ENCODE measurements at places on chromosomes 2 and 18. TPM values are rescaled to one million over a fixed set of nuclear protein-coding genes. Genes with fewer than 3 reads are reported as not detected.

- DNase-seq: no peak
Measured at GRCh38 chr2:217223222-217223930, 363.5 kb upstream of the TNP1 start.

GRCh38 chr2:63738019-63738418 is 103.7 kb upstream of the UGP2 start:
- no peak for DNase-seq

DNA sequence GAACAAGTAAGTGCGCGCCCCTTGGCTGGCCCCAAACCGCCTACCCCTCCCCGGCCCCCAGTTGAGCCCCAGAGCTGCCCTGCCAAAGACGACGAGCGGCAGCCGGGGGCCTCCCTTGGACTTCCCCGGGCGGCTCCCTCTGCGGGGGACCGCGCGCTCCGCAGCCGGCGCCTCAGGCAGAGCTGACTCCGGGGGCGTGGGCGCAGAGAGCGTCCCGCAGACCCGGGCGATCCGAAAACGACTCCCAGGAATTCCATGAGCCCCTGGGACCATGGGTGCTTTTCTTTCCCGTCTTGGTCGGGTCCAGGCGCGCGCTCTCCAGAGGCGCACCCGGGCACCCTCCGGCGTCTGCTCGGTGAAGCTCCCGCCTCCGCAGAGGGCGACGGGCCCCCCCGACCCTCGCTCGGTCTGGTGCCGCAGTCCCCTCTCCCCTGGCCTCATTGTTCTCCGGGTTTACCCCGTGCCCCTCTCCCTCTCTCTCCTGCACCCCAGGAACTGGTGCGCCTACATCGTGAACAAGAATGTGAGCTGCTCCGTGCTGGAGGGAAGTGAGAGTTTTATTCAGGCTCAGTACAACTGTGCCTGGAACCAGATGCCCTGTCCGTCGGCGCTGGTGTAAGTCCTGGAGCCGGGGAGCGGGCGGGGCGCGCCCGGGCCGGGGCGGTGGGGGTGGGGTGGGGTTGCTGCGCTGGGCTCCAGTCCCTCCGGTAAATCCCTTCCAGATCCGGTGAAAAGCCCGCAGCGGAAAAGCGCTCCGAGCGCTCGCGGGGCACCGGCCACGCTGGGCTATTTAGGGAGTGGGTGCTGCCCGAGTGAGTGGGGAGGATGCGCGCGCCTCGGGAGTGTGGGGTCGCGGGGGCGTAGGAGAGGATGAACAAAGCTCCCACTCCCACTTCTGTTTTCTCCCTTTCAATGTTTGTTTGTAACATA is 776 bp downstream of the EMILIN2 start:
- DNase-seq: no peak

DSEL gene
- total RNA-seq: 22.4 TPM

RNASEH1 gene
- 23.7 TPM for total RNA-seq

SCN2A gene
- total RNA-seq: not detected
